ENCODE measurements at places on chromosomes 11 and 22.

DNA sequence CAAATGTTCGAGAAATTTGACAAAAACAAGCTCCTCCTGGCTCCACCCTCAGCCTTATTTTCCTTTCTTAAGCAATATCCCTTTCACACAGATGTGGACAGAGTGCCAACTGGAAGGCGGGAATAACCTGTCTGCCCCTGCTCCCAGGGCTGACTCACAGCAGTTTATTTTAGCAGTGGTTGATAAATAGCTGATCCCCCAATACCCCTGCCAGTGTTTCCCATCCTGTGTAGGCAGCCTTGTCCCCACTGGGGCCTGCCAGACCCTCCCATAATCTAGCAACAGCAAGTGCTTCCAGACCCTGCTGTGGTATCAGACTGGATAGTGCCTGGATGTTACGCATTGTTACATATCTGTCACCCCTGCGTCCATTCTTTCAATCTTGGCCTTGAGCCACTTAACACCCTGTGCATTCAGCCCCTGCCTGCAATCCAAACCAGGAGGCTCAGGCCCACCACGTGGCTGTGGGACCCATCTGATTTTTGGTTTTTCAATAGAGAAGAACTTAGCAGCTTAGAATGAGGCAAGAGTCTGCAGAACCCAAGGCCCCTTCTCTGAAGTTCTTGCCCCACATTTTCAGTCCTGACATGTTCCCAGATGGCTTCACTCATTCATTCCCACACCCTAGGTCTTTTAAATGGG is 53.7 kb downstream of the PARVA start:
- no peak for DNase-seq

GRCh38 chr11:123272565-123272964 is 77.5 kb upstream of the CLMP start:
- DNase-seq: peak; percentile 10

DNA sequence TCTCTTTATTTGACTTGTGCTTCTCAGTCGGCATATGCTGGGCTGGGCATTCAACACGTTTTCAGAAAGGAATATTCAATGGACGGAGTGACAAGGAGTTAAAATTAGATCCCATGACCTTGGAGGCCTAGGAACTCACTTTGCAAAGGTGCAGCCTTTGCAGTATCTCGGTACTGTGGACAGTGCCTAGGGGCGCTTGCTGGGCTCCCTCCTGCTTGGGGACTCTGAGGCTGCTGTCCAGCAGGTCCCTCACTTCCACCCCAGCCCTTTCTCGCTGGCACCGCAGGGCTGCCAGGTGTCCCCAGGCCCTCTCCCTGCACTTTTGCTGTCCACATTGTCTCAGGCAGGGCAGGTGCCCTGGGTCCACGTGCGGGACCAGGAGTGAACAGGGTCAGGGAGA is 255.5 kb upstream of the B3GAT1 start:
- no peak for DNase-seq

DNA sequence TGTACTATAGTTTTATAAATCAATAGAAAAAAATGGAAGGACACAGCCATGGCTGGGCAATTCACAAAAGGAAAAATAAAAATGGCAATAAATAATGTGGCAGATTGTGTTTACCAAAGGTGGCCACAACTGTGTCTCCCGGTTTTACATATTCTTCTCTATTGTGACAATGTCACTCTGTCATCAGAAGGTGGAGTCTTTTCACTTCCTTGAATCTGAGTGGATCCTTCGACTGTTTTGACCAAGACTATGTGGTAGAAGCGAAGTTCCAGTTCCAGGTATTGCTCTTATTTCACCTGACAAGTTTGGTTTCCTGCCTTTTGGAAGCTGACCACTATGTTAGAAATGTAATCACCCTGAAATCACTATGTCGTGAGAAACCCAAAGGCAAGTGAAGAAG is 31.0 kb upstream of the HSD17B12 start:
- no peak for DNase-seq

- DNase-seq: no peak
Measured at GRCh38 chr11:88357323-88358039, 19.9 kb upstream of the CTSC start.

- DNase-seq: no peak
Measured at GRCh38 chr11:12287009-12287373, 90.4 kb upstream of the PARVA start.

- no peak for DNase-seq
Measured at GRCh38 chr22:45185718-45186514, 22.2 kb downstream of the NUP50 start.

GRCh38 chr11:43953521-43953920 is 11.1 kb downstream of the C11orf96 start:
- DNase-seq: no peak

DNA sequence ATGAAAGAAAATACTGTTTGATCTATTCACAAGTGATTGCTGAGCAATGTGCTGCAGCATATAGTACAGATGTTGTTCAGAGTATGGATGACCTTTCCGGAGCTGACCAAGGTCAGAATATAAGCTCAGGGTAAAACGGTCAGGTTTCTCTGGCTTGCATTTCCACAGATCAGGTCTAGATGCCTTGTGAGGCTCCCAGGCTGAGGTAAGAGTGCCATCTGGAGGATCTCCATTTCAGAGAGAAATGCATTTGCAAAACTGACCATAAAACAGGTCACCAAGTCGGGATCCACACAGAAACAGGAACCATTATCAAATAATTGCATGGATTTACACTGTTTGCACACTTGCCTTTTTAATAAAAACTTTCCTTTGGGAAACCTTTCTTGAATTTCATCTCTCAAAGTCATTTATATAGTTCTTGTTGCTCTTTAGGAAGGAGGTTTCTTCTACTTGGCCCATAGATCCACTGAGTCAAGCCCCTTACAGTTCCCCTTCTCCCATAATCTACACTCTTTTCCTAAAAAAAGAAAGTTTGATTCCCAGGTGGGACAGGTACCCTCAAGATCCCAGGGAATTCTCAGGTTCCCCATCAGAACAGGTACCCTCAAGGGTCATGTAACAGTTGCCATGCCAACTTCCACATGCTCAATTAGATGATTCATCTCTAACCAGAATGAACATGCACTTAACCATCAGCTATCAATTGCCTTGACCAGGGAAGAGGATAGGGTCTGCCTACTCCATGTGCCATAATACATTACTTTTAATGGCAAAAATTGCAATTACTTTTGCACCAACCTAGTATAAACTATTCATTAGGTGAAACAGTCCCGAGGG is 25.0 kb upstream of the TMPRSS5 start:
- peak; percentile 23 for DNase-seq

GRCh38 chr11:46352063-46352841 is 5.0 kb downstream of the DGKZ start:
- no peak for DNase-seq

GRCh38 chr11:70489276-70489675 is 90.9 kb downstream of the CTTN start:
- DNase-seq: no peak

GRCh38 chr11:31995032-31995431 is 95.8 kb upstream of the RCN1 start:
- peak; percentile 22 for DNase-seq

DNA sequence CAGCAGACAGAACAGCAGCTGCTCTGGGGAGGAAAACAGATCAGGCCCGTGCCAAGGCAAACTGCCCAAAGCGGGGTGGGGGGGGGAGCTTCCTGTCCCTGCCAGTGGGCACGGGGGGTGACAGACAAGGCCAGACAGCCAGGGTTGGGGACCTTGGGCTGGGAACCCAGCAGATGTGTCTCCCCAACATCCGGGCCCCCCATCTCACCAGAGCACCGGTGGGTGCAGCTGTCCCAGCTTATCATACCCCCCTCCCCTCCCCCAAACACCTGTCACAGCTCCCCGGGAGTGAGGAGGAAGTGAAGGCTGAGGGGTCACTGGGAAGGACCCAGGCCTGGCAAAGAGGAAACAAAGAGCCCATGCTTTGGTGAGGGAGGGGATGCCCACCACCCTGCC is 1.3 kb downstream of the PPP1R14B start:
- no peak for DNase-seq

- no peak for DNase-seq
Measured at GRCh38 chr11:74842967-74843366, 94.3 kb downstream of the RNF169 start.

DNA sequence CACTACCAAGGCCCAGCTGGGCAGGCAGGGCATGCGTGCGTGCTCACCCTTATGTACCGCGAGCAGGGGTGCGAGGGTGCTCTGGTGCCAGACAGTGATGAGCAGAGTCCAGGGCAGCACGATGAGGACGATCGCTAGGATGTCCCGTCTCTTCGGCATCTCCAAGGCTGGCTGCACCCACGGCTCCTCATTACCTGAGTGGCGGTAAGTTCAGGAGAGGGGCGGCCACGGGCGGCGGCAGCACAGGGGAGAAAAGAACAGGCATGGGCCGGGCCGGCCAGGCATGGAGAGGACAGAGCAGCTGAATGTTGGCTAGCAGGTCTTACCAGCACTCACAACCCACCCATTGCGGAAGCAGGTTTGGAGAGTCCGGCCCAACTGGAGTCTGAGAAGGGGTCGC is 24.5 kb downstream of the B3GAT1 start:
- no peak for DNase-seq

GRCh38 chr22:20243537-20244249 is 24.4 kb downstream of the RTN4R start:
- DNase-seq: peak; percentile 70

DNA sequence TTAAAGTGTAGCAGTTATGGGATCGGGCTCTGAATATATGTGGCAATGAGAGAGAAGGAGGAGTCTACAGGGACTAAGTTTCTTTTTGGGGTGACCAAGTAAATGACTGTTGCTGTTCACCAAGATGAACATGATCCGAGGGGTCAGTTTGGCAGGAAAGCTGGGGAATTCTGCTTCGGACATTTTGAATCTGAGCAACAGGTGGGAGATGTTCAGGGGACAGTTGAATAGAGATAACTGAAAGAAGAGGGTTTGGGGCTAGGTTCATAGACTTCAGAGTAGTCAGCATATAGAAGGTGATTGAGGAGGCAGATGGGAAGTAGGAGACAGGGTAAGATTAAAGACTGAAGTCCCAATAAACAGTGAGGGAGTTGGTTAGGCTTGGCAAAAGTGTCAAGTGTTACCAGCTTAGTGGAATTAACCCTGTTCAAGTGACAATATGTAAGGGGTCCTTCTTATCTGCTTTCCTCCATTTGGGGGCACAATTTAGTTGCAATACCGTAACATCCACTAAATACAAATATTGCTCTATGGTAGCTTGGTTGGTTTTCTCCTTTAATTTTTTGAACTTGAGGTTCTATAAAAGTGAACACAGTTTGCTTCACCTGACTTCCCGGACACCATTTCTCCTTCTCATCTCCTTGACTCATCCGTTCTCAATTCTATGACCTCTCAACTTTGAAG is 2.9 kb upstream of the ENTHD1 start:
- DNase-seq: no peak

- DNase-seq: peak; percentile 50
Measured at GRCh38 chr11:65180877-65181568, 705 bp upstream of the CAPN1 start.

DNA sequence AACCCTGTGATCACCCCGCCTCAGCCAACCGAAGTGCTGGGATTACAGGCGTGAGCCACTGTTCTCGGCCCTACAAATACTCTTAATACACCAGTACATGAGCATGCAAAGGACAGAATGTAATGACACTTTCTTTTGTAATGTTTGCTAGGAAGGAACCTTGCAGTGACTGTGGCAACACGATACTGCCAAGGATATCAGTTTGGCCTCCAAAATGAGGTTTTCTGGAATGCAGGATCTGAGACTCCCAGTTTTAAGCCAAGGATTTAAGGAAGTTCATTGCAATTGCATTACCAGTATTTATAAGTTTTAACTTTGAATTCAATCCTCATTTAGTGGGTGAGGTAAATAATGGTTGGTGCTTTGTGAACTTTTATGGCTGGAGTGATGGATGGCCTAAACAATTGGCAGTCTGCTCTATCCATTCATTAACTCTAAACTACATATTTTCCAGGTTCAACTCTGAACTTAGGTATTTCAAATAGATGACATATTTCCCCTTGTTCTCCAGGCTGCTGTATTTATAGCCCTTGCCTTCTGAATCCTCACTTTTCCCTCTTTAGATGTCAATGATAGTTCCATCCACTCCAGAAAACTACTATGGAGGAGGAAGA is 330.3 kb downstream of the C11orf87 start:
- no peak for DNase-seq

GRCh38 chr11:9601037-9601875 is 27.8 kb downstream of the WEE1 start:
- no peak for DNase-seq

DNA sequence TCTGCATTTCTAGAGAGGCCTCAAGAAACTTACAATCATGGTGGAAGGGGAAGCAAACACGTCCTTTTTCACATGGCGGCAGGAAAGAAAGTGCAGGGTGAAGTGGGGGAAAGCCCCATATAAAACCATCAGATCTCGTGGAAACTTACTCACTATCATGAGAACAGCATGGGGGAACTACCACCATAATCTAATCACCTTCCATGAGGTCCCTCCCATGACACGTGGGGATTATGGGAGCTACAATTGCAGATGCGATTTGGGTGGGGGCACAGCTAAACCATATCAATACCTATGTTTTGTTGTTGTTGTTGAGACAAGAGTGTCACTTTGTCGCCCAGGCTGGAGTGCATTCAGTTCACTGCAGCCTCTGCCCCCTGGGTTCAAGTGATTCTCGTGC is 29.9 kb downstream of the SFI1 start:
- no peak for DNase-seq

GRCh38 chr22:38177044-38177443 is 4.6 kb downstream of the PLA2G6 start:
- DNase-seq: no peak

DNA sequence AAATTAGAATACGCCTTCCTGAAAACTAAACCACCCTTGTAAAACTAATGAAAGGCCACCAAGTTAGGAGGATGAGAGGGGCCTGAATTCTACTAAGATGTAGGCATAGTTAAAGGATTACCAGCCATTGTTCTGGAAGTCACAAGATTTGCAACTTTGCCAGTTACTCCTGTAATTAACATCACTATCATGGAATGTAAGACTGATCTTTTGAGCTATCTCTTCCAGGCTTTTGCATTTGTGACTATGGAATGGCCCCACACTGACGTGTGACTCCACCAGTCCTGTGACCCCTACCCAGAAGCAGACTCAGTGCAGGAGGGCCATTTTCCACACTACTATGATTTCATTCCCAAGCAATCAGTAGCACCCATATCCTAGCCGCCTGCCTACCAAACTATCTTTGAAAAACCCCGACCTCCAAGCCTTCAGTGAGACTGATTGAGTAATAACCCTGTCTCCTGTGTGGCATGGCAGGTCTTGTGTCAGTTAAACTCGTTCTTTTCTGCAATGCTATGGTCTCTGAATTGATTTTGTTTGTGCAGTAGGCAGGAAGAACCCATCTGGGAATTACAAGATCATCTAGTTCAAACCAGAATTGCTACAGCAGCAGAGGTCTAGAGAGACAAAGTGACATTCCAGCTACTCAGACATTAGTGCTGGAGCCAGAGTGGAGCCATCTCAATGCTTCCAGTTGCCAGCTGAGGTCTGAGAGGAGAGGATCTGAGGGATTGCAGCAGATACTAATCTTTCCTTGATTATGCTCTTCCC is 1.9 kb upstream of the CTSF start:
- no peak for DNase-seq

- DNase-seq: no peak
Measured at GRCh38 chr11:73963861-73964260, 13.0 kb downstream of the DNAJB13 start.

Data from NCI-H1105 (cell line).